ENCODE measurements at places on chromosomes 1 and 21.

DNA sequence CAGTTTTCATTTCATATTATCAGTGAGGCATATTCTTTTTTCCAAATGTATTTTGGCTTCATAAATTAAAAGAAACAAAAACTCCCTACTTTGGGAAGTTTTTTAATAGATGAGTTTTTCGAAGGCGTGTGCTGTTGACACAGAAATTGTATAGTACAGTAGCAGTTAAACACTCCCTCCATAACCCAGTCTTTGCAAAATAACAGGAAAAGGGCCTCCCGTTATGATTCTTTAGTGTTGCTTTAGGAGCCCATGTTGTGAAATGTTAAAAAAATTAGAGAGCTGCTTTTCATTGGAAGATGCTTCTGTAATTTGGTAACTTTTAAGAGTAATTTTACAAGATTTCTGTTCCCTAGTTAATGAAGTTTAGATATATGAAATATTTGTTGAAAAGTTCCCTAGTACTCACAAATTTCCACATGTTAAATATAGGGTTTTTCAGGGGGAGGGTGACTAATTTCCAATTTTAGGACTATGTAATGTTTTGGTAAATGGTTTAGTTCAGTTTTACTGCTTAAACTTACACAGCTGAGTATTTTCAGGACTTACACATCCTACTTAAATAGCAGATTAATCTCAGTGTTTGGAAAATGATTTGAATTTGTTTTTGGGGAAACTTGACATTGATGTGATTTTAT is 2.0 kb downstream of the CAMSAP2 start:
- DNase-seq, result no peak

DNA sequence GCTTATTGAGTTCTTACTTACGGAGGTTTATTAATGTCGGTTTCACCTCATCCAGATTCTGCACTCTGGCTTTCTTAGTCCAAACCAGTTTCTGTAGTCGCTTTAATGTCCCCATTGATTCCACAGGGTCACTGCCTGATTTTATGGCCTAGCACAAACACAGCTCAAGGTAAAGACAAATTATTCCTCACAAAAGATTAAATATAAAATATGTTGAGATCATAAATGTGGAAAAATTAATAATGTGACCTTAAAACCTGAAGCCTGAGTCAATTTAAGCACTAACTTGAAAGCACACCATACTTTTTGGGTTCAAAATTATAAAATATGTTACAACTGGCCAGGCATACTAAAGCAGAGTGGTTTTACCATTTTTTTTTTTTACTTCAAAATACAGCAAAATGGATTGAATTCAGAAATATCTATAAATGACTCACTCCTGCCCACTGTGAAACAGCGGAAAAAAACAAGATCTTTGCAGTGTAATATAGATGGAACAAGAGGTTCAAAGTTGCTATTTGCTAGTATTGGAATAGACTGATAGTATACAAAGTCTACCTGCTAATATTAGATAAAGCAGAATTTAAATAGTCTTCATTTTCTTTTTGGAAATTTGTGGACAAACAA is 37.6 kb upstream of the SAMSN1 start:
- no peak for DNase-seq

- DNase-seq, result no peak
These were observed 5.4 kb upstream of the KIRREL1 start for GRCh38 chr1:157988002-157988401.

DNA sequence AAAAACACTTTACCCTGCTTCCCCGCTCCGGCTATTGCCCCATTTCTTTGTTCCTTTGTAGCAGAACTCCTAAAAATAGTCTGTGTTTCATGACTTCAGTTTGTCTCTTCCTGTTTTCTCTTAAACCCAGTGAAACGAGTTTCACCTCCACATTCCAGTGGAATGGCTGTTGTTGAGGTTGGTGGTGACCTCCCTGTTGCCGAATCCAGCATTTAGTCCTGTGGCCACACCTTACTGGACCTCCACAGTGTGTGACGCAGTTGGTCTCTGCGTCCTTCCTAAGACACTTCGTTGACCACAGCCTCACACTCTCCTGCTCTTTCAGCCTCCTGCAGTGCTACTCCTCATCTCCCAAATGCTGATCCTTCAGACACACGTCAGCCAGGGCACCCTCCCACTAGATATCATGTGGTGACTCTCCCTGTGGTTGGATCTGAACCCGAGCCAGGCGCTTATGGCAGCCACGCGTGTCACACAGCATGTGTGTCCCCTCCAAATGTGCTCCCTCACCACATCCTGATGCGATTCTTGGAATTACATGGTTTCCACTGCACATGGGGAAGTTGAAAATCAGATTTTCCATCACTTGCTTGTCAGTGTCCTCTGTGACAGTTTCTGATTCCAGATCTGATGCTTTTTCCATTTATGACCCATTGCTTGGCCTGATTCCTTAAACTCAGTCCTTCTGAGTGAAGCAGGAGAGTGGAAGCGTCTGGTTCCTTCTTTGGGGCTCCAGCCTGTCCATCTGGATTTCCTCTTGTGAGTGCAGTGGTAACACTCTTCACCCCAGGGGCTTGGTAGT is 99.1 kb upstream of the ARTN start:
- DNase-seq, result no peak

DNA sequence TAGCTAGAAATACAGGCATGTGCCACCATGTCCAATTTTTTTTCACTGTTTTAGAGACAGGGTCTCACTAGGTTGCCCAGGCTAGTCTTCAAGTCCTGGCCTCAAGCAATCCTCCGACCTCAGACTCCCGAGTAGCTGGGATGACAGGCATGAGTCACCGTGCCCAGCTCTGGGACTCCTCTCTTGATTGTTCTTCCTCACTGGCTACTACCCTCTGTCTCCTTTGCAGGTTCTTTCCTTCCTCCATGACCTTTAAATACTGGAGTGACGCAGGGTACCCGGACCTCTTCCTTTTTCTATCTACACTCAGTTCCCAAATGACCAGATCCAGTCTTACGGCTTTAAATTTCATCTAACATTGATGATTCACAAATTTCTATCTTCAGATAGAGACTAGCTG is 34.9 kb downstream of the ASH1L start:
- no peak for DNase-seq

- no peak for DNase-seq
These were observed 376.7 kb downstream of the VAV3 start for GRCh38 chr1:107588321-107588720.

DNA sequence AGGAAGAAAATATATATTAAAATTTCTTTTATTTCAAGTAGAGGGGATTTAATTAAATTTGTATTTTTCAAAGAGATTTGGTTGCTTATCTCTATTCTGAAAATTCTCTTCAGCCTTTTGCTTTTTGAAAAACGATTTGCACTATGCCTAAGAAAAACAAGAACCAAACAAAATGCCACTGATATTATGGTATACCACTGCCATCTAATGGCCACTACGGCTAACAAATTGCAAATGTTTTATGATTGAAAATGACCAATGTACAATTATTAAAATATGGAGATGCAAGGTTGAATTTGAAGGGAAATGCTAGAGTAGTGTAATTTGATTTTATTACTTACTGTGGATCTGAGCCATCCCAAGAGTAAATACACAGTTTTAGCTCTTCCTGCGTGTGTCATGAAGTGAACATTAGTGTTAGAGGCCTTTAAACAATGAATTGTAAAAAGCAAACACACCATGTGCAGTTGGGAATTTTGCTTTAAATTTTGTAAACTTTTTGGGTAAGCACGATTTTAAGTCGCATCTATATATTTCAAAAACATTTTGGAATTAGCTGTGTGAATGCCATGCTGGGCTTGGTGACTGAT is 137.4 kb upstream of the USP25 start:
- DNase-seq, result no peak

GRCh38 chr1:4595341-4596225 is 58.8 kb upstream of the AJAP1 start:
- DNase-seq, result no peak

DNA sequence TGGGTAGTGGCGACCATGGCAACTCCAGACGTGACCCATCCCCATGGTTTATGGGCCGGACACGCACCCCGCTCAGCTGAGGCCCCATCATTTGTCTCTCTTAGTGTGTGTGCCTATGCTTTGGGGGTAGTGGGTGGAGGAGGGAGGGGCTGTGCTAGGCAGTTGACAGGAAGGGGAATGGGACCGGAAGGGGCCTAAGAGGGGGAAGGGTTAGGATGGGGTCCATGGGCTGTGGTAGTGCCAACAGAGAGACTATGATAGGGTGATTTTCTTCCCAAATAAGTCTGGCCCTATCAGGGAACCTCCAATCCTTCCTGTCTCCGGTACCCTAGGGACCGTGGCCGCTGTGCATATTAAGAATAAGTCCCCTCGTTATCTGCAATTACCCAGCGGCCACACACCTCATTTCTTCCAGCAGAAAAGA is 9.9 kb downstream of the DMAP1 start:
- no peak for DNase-seq

DNA sequence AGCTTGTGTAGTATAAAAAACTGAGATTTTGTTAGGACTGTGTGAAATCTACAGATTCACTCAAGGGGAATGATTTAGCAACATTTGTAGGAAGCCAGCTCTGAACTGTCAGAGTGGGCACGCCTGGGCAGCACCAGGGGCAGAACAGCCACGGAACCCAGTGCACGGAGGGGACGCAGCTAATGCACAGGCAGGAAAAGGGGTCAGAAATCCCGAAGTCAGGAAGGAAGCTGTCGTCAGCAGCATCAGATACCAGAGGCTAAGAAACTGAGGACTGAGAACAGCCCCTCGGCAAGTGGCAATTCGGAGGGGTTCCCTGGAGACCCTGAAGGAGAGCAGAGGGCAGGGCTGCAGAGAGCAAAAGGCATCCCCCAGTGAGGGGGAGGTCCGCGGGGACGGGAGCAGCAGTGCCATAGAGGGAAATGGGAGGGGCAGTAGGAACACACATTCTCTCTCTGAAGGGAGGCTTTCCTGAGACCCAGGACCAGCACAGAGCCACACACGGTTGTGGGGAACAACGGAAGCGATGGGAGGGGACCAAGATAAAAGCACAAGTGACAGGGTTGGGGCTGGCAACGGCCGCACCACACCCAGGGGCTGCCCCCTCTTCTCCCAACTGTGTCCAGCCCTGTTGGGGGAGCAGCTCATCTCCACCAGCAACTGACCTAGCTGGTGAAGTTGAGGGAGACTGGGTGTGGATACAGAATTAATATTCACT is 12.7 kb downstream of the UBE2J2 start:
- no peak for DNase-seq

- peak; percentile 43 for DNase-seq
These were observed 619 bp downstream of the BCL9 start for GRCh38 chr1:147541672-147542568.

DNA sequence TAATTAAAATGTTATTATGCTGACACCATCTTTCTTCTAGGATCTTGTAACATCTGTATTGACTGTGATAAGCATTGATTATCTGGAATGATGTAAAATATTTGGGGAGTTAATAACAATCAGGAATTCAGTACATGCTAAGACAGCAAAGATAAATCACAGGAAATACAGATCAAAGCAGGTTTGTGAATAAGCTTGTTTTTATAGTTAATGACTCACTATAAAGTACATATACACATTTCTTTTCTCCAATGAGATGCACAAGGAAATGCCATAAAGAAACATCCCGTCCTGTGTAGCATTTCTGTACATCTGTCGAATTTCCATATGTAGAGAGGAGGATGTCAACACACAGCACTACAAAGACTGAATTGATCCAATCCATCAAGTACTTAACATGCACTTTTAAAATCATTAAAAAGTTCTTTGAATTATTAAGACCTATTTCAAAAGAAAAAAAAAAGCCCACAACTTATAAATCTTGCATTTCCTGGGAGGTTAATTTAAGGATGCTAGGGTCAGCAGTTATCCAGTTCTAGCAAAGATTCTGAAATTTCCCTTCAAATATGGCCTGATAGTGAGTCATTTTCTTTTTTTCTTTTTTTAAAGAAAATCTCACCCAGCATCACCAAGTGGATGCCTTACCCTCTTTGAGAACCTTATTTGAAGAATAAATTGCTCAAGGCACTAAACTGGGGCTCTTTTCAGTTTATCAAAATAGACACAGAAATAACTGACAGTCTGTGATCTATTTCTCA is 243.2 kb upstream of the NR5A2 start:
- no peak for DNase-seq

DNA sequence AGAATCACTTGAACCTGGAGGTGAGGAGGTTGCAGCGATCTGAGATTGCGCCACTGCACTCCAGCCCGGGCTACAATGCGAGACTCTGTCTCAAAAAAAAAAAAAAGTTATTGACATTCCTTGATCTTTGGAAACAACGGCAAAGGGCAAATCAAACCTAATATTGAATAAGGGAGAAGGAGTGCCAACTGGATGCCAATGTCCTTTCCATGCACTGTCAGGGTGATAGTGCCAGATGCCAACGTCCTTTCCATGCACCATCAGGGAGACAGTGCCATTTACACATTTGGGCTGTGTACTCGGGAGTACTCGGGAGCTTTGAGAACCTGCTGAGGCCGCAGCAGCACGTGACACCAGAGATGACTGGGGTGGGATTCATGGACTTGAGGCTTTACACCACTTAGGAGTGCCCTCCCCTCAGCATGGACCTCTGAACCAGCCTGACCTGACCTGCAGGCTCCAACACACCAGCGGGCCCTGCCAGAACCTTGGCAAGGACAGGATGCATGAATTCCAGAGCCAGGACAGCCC is 34.5 kb upstream of the SOD1 start:
- no peak for DNase-seq

DNA sequence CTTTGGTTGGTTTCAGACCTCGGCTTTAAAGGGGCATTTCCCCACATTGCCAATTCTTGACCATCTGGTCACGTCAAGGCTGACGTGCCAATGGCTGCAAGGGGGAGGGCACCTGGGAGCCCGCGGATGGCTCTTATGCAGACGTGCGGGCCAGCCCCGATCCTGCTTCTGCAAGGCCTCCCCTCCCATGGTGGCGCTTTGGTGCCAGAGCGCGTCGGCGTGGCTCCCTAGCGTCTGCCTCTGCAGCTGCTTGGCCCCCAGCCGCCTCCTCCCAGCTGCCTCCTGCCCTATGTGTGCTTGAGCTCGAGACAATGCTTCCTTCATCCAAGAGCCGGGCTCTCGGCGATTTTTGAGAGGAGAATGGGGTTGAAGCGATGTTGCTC is 29.1 kb downstream of the SKI start:
- DNase-seq, result no peak

- DNase-seq, result no peak
These were observed 142.5 kb downstream of the RERE start for GRCh38 chr1:8674912-8675311.

DNA sequence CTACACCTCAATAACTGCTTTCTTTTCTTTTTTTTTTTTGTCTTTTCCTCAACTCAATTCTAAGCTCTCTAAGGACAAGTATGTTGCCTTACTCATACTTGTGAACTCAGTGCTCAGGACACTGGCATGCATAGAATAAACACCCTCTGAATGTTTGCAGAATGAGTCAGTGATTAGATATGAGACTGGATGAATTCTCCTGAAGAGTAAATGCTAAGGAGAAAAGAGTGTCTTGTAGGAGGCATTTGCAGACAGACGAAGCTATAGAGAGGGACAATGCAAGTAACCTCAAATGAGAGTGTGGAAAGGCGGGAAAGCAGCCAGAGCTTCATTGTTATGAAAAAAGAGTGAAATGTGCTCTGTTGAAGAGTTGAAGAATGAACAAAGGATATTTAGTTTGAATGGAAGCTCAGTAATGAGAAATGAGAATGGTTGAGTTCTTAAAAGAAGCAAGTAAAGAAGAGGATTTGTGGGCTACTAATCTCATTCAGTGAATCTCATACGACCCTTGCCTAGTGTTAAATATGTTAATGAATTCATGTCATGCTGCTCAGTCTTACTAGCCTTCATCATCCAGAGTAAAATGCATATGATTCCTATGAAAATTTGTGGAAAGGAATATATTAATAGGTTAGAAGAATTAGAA is 166.1 kb upstream of the DPYD start:
- DNase-seq, result no peak

Measured in DMS153 (cell line).